ENCODE measurements at places on chromosomes 13 and 19.
A peak's percentile ranks its signal among the peaks of the same experiment; 100 is the strongest.

GRCh38 chr13:110228936-110229904, 77.7 kb downstream of the COL4A1 start:
- DNase-seq = no peak

- DNase-seq = no peak
Measured at GRCh38 chr13:49836516-49836915, 44.0 kb upstream of the KPNA3 start.

DNA sequence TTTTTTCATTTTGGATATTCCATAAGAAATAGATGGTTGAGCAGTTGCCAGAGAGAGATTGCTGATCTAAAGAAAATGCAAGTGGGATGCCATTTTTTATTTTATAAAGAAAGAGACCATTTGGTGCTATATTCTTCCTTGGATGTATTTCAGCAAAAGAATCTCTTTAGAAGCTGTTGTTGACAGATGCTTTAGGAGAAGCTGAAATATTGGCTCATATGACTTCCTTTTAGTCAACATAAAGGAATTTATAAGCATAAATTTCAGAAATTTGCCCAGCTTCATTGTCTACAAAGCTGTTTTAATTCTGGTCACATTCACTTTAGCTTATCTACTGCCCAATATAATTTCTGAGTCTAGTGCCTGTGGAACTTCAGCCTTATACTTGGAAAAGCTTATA, 36.9 kb downstream of the POLR1D start:
- no peak for DNase-seq

DNA sequence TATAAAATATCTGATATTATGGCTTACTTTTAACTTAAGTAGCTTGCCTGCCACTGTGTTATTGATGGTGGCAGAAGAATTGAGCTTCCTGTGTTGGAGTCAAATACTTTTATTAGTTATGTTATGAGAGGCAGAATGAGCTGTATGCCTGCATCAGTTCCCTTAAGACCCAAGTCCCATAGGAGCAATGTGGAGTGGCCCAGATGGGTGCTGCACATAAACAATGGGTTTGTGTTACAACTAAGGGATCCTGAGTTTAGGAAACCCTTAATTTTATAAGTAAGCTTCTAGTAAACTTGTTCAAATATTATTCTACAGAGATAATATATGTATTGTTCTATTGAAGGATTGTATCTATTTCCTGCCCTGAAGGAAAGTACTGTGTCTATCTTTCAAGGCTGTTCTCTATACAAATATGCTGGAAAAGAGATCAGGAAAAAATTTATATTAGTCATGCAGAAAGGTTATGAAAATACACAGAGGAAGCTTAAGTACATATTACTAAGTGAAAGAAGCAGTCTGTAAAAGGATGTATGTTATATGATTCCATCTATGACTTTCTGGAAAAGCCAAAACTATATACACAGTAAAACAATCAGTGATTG, 2018.0 kb upstream of the PCDH20 start:
- DNase-seq = no peak

GRCh38 chr19:3698974-3699740, 1.1 kb downstream of the PIP5K1C start:
- no peak for DNase-seq

DNA sequence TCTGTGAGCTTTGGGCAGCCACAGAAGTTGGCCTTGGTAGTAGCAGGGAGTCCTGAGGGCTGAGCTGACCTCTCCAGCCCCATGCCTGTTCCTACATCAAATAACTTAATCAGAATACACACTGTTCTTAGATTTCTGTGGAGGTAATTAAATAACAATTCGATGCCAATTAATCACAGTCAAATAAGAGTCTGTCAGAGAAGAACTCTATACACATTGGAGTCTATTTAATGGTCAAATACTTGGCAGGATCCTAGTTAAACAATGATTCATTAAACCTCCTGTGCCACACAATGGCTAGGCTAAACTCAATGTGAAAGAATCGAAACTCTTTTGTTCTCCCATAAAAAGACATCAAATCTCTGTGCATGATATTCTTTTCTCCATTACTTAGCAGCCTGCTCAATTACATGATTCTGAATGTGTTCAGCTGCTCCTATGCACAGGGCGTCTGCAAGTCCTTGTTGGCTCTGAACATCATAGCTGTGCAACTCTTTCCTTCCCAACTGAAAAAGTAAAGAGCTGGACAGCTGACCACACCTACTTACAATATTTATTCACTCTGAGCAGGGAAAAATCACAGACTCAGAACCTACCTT, 173.1 kb downstream of the ABCC4 start:
- no peak for DNase-seq

GRCh38 chr19:11450570-11451326, 15.3 kb downstream of the PRKCSH start:
- no peak for DNase-seq

GRCh38 chr13:32008518-32009175, 22.9 kb upstream of the FRY start:
- no peak for DNase-seq

DNA sequence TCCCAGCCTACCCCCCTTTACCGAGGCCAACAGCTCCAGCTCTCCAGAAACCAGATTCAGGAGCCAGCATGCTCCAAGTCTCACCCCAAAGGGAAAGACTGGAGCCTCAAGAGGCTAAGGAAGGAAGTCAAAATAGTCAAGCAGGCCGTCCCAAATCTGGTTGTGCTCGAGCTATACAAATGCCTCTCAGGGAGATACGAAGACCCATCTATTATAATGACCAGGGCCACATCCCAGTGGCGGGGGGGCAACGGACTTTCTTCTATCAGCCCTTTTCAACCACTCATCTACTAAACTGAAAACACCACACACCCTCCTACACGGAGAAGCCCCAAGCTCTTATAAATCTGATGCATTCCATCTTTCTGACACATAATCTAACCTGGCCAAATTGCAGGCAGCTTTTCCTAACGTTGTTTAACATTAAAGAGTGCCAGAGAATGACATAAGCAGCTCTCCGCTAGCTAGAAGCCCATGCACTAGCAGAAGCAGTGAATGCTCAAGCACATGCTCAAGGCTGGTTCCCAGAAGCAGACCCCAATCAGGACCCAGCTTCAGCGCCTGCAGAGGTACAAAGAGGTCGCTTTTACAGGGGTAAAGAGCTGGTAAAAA, 104.6 kb upstream of the ZNF98 start:
- no peak for DNase-seq

- DNase-seq = no peak
Measured at GRCh38 chr13:90500569-90500968, 846.9 kb upstream of the MIR17HG start.

- no peak for DNase-seq
Measured at GRCh38 chr13:33091415-33091774, 75.2 kb downstream of the KL start.

GRCh38 chr13:22948421-22948820, 232.4 kb upstream of the SGCG start:
- DNase-seq = no peak

GRCh38 chr19:49383599-49383998, 4.5 kb upstream of the KASH5 start:
- DNase-seq = no peak

DNA sequence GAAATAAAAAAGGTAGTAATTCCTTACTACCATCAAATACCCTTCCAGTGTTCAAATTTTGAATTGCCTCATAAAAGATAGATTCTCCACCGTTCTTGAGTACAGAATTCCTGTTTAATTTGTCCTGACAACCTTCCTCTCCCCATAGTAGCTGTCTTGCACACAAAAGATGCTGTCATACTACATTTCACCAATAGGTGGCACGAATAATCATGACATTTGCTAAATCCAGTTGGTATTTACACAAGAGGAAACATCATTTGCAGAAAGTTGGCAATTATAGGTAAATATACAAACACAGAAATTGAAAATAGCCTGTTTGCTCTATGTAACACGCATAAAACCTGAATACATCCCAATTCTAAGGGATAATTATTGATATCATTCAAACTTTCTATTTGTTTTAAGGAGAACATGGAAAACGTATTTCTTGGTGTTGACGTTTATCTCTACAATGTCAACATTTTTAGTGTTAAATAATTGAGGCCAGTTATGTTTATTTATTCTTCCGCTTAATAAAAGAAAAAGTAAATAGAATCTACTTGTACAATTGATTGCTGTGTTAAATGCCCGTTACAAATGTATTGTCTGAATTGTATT, 58.3 kb upstream of the CLDN10 start:
- DNase-seq = peak; percentile 73

DNA sequence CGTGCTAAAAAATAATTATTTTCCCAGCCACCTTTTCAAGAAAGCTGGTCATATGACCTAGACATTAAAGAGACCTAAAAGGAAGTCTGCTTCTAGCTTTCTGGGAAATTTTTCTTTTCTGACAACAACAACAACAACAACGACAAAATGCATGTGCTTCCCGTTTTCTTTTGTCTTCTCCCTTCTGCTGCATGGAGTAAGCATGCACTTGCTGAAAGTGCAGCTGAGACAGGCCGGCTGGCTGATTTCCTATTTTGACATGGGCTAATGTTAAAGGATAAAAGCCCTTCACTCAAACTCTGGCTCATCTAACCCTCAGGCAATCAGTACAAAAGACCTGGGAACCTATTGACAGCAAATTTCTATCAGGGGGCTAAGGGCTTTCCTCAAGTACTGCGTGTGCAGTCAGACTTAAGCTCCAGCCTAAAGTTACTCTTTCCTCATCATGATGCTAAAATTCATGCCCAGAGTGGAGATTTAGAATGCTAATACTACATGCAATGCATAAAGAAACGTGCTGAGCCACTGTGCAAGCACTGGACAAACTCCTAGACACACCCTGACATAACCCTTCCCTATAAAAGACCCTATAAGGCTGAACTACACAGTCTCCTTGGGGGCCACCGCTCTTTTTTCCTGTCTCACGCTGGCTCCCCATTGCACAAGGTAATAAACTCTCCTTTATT, 811.1 kb downstream of the UQCRFS1 start:
- no peak for DNase-seq

- DNase-seq = no peak
Measured at GRCh38 chr19:641702-642101, 2.0 kb downstream of the FGF22 start.

DNA sequence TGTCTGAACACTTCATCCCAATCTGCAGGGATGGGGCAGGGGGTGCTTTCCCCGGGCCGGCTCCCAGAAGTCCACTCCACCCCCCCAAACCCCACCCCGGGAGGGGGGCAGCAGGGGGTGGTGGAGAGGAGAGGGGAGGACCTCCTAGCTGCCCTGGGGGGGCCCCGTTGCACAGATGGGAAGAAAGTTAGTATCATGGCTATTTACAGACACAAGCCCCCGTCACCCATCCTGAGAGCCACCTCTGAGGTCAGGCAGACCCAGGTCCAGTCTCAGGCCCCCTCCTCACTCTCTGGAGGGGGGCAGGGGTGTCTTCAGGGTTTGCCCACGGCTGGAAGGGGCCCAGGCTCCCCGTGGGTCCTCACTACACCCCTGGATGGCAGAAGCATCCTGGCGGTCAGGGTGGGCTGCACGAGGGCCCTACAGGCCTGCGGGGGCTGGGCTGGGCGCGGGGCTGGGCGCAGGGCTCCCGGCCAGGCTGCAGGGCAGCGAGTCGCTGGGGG, 5.8 kb upstream of the REXO1 start:
- DNase-seq = no peak

DNA sequence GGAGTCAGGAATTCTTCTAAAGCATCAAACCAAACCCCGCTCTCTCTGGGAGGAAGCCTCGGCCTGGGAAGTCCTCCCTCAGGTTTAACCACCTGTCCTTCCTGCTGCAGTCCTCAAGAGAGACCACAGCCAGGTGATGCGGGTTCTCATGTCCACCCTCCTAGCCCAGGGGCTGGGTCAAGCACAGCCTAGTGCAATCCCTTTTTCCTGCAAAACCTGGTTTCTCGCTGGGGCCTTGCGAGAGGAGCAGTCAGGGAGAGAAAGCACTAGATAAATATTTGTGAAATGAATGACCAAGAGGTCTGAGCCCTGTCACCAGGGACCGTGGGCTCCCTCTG, 2.4 kb downstream of the SLC8A2 start:
- no peak for DNase-seq

GRCh38 chr19:23699521-23699860, 12.5 kb upstream of the ZNF675 start:
- no peak for DNase-seq

GRCh38 chr19:29006057-29006735, 206.8 kb downstream of the UQCRFS1 start:
- no peak for DNase-seq

DNA sequence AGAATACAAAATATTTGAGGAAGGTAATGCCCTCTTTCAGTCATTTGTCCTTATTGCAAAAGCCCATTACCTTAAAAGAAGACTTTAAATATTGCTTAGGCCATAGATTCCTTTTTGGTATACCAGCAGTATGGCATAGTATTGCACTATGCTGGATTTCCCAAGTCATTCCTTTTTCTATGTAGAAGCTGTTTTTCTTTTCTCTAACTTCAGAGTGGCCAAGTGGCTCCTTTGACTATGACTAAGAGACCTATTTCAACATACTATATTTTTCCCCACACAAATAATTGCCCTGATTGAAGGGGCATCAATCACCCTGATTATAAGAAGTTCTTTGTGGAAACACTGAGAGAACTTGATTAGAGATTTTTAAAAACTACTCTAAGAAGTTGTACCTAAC, 68.6 kb downstream of the UFM1 start:
- no peak for DNase-seq

- DNase-seq = no peak
Measured at GRCh38 chr19:1072371-1073015, 5.5 kb downstream of the ARHGAP45 start.

DNA sequence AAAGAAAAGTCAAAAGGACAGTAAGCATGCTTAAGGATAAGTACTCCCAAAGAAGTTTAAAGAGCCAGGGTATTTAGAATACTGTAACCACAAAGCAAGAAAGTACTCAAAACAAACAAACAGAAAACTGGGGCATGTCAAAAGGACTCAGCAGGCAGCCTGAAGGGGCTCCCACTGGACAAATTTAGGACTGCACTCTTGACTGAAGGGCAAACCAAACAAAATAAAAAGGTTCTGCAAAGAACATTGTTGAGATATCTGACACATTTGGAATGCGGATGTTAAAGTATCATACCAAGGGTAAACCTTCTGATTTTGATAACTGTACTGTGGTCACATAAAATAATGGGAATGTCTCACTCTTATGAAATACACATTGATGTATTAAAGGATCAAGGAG, 157.4 kb downstream of the TNFSF13B start:
- no peak for DNase-seq

DNA sequence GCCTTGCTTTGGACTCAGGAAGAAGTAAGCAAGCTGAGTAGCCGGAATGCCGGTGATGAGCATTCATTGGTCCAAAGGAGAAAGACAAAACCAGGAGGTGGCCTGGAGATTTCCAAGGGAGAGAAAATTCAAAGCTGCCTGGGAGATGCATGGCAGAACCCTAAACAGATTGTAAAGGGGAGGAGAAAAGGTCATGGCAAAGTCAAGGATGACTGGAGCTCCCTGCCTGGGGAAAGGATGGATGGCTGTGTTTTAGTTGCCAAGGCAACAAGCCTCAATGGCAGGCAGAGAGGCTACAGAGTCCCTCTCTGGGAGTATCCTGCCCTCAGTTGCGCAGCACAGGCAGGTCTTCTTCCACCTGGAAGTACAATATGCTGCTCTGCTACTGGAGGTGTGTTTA, 134.0 kb downstream of the ENOX1 start:
- no peak for DNase-seq

DNA sequence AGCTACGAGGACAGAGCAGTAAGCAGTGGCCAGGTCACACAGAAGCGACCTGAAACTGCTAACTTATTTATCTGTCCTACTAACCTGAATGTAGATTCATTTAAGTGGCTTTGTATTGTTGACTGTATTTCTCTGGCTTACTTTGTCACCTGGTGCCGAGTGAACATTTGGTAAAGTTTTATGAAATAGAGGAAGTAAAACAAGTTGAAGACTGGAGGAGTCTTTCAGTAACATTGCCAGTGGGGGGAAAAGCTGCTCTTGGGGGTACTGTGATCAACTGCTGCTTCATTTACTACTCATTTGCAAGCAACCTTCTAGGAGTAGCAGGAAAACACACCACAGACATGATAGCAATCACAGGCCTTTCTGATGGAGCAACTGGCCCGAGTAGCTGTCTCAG, 615.0 kb downstream of the FGF9 start:
- no peak for DNase-seq

All from NCI-H1694 (cell line).